ENCODE measurements at places on chromosomes 12 and 14.

DNA sequence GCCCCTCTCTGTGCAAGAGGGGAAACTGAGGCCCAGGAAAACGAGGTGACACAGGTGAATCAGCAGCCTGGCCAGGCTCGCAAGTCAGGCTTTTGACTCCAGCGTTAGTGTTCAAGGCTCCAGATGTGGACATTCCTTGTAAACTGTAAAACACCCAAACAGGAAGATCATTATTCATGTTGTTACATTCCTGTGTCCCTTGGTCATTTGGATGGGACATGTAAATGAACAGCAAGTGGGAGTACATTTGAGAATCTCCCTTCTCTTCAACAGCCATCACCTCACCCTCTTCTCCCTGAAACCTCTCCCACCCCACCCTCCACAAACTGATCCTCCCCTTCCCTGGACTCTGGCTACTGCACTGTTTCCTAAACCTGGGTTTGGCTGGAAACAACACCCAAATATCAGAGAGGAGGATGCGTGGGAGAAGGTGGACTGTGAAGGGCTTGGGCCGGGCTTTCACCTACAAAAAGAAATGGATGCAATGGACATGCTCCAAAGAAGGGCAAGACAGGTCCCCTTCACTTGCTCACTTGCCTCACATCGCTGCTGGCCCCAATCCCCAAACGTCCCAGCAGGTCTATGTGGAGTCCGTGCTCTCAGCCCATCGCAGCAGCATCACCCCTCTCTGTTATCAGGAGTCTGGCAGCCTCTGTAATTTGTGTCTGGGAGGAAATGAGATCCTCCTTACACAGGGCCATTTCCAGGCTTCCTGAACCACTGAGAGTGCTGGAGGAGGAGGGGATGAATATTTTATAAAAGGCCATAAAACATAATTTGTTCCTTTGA lies 76.7 kb downstream of the GALNT8 start:
- no peak for DNase-seq

DNA sequence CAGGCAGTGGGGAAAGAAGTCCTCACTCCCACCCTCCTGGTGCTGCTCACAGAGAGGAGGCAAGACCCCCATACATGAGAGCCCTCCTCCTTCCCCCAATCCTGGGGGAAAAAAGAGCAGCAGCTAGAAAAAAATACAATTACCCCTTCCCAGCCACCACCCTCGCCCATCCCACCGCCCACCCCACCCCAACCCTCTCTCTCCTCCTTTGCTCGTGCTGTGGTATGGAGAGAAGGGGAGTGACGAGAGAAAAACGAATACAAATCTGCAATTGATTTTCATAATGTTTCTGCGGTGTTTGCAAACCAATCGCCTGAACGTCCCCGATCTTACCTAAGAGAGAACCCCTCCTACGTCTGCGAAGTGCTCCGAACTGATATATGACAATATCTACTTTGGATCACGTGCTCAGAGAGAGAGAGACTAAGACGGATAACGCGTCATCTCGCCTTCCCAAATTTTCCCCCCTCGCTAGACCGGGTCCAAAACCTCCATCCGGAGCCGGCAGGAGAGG lies at the start of gene HOXC11:
TSS of gene HOXC11 (plus strand) at position 405 of the 514 bp plus-strand sequence. CDS start 116 bp downstream, outside the sequence.
- no peak for DNase-seq

DNA sequence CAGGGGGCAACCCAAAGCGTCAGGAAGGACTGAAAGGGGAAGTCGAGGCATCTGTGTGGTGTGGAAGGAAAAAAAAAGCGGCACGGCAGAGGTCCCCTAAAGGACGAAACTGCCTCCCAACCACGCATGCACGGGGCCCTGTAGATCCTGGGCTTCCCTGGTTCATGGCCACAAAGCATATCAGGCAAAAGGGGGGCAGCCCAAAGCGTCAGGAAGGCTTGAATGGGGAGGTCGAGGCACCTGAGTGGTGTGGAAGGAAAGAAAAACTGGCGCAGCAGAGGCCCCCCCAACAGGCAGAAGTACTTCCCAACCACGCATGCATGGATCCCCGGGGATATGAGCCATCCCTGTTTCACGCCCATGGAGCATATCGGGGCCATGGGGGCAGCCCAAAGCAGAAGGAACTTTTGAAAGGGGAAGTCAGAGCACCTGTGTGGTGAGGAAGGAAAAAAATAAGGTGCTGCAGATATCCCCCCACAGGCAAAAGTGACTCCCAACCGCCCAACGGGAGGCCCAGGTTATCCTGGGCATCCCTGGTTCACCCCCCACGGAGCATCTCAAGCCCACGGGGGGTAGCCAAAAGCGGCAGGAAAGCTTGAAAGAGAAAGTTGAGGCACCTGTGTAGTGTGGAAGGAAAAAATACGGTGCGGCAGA lies 581.2 kb downstream of the ALG10 start:
- DNase-seq = no peak

GRCh38 chr14:54867011-54867410 lies 35.6 kb downstream of the GCH1 start:
- no peak for DNase-seq

DNA sequence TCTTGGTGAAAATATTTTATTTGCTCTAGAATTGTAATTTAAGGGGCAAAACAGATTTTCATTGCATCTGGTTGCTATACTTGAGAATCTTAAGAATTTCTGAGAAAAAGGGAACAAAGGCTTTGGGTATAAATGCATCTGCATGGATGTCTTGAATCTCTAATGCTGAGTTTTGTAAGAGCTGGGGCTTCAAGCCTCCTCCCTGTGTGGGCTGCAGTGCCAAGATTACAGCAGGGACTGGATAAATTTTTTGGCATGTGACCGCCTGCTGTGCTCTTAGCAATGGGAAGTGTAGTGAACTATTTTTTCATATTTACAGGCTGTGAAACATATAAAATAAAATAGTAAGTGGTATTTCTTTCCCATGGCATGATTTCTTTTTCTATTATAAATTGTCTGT lies 70.0 kb downstream of the SLC38A6 start:
- DNase-seq = no peak

- DNase-seq = peak; percentile 46
These were observed 65.7 kb downstream of the TNFAIP2 start for GRCh38 chr14:103188810-103189480.

DNA sequence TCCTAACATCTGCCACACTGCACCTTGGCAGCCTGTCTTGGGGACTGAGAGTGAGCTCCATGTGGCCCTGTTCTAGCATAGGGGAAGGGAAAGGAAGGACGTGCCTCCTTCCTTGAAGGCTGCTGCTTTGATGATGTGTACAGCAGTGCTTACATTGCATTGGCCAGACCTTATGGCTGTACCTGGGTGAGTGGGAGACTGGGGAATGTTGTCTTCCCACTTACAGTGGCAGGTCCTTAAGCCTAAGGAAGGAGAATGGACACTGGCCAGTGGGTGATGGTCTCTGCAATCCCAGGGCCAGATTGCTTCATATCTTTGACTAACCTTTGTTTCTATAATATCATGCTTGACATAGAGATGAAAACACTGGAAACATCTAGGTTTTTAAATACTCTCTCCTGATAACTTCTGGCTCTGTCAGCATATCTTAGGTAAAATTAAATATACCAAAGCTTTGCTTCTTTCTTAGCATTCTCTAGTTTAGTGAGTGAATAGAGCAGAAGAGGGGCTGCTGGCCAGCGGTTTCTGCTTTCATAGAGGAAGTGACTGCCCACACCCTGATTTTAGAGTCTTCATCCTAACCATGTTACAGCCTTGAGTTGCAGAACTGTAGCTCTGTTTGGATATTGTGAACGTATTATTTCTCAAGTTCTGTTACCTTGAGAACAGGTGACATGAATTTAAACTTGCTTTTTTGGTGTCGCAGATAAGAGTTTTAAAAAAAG lies 27.2 kb downstream of the KLC1 start:
- DNase-seq = no peak
